ENCODE measurements at places on chromosomes 4 and X.

GRCh38 chr4:184382189-184382846, 92.0 kb downstream of the IRF2 start:
- DNase-seq = no peak

- DNase-seq = no peak
Measured at GRCh38 chrX:150036181-150036580, 97.9 kb upstream of the EOLA2 start.

- no peak for DNase-seq
Measured at GRCh38 chr4:127916512-127916911, 35.8 kb downstream of the PLK4 start.

- no peak for DNase-seq
Measured at GRCh38 chr4:164856396-164856795, 20.6 kb upstream of the APELA start.

DNA sequence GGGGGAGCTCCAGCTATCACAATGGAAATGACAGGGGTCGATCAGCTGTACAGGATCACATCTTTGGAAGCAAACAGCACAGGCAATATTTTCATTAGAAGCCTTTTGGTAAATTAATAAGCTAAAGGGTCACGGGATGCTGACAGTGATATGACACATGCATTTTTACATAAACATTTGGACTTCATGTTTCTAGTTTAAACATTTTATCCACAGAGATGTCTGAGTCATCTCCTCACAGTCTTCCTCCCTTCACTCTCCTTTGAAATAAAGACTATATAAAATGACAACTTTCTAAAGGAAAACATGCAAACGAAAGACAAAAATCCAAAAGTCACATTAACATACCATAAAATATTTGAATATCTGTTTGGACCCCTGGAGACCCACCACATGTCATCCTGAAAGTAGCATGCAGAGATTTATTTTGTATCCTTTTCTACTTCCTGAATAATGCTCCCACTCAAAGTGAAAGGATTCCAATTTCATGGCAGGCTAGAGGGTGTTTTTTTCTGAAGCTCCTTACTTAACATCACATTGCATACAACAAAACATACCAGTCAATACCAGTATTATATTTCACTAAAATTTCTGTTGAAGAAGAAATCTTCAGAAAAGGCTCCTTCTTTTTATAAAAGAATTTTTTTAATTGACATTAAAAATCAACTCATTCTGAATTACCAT, 200.1 kb upstream of the PPARGC1A start:
- DNase-seq = no peak

DNA sequence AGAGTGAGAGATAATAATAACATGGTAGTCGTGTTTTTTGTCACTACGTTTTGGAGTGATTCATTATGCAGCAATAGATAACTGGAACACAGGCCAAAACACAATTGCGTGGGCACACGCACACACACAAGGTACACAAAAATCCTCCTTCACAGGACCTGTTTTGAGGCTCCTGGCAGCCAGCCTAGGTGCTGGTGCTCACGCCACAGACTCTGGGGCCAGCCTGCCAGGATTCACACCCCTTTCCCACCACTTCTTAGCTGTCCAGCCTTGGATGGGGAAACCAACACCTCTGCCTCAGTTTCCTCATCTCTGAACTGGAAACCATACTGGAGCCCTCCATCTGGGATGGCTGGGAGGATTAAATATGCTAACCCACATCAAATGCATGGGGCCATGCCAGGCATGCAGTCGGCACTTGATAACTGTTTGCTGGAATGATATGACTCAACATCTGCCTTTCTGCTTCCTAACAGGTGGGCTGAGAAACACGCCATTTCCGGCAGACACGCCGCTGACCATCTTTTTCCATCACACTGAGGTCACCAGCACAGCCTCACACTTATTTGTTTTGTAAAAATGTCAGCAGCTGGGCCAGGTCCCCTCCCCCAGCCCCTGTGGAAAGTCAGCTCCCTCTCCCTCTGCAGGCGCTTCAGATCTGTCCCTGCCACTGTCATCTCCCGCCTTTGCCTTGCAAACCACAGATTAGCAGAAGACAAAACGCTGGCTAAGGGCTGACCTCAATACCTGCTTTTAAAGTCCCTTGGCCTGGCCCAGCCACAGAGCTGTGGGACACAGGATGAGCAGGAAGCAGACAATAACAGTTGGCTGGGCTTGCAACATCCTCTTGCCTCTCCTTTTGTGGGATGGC, 237.5 kb downstream of the BCOR start:
- DNase-seq = no peak

GRCh38 chrX:101252634-101253033, 33.0 kb downstream of the DRP2 start:
- no peak for DNase-seq

- peak; percentile 96 for DNase-seq
Measured at GRCh38 chr4:170259631-170260153, 169.9 kb upstream of the AADAT start.

DNA sequence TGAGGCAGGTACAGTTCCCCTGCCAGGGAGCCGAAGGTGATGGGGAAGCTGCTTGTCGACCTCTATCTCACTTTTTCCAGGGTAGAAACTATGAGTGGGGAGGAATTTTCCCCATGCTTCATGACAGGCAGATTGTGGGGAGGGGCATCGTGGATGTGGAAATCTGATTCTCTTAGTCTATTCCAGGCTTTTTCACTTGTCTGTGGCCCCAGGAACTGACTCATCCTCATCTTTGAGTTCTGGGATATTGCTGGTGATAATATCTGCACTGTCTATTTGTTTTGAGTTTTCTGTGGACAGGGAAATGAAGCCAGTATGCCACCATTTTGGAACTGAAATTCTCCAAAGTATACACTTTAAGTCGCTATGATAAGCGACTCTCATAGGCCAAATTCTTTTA, 7.6 kb upstream of the TLR2 start:
- DNase-seq = no peak

- no peak for DNase-seq
Measured at GRCh38 chrX:55919367-55920221, 202.0 kb downstream of the RRAGB start.

GRCh38 chr4:79399076-79399475, 9.0 kb downstream of the GK2 start:
- DNase-seq = no peak

GRCh38 chrX:57771689-57772088, 91.6 kb upstream of the NLRP2B start:
- DNase-seq = no peak

DNA sequence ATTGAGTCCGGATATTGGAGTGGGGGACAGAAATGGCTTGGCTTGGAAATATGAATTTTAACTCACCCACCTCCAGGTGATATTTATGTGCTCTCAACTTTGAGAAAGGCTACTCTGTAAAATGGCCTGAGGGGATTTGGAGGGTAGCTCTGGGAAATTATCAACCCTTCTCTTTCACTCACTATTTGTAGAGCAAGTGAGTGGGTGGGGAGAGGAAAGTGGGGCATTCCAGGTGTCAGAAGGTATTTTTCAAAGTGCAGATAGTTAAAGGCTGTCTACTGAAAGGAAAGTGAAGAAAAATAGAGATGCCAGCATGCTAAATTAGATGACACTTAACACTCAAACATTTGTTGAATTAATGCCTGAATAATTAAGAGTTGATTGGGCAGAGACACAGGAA, 44.1 kb downstream of the TMEM164 start:
- no peak for DNase-seq

- DNase-seq = no peak
Measured at GRCh38 chr4:145012841-145013240, 85.2 kb downstream of the ANAPC10 start.

DNA sequence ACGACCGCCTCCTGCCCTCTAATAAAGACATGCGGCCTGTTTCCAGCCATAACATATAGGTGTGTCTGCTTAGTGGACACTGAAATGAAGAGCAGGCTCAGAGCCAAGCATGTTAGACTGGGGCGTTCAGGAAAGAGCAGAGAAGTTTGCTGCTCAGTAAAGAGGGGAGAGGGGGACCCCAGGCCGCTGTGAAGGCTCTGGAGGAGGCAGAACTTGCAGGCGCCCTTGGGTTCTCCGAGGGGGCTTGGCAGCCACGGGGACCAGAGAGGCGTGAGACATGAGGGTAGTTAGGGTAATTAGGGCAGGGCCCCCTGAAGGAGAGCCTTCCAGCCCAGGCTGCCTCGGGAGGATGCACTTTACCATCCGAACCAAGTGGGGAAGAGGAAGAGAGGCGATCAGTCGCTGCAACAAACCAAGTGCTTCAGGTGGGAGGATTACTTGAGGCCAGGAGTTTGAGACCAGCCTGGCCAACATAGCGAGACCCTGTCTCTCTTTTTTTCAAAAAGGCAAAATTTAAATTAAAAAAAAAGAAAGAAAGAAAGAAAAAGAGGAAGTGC, 46.6 kb upstream of the CDKN2AIP start:
- DNase-seq = no peak

GRCh38 chrX:15822922-15823321, 31.7 kb downstream of the AP1S2 start:
- no peak for DNase-seq

DNA sequence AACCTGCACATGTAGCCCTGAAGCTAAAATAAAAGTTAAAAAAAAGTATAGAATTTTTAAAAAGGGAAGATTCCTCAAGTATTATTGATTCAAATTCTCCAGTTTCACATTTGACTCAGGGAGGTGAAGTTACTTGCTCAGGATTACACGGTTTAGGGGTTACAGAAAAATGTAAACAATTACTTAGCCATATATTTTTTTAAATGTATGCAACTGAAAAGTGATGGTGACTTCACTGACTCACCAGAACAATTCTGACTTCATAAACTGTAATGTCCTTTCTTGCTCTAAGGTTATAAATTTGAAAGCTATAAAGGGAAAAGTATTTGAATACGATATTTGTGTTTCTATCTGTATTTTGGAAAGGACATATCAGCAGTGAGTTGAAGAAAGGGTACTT, 371.2 kb downstream of the SPRY1 start:
- DNase-seq = no peak

- DNase-seq = no peak
Measured at GRCh38 chr4:52016981-52017380, 3.2 kb downstream of the LRRC66 start.

- DNase-seq = peak; percentile 79
Measured at GRCh38 chrX:23742174-23742696, 841 bp downstream of the ACOT9 start.

DNA sequence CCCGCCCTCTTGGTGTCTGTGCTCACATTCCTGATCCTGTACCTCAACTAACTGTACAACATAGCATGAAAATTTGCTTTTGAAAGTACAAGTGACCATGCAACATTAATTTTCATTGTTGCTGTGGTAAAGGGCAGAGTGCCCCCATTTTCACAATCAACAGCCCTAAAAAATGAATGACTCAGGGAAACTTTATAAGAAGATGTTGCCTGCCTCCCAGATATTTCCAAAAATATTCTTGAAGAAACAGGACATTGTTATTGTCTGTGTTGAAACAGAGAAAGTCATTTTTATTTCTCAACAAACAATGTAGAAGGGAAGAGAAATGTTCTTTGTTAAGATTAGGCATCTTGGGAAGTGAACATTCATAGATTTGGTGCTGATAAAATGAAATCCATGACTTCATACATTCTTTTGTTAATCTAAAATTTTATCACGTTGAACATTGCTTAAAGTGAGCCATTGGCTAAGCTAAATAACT, 113.9 kb upstream of the ANXA3 start:
- DNase-seq = no peak

All from T47D (cell line).